Stimulated activated CD4-positive, alpha-beta T cell treated with anti-CD3 and anti-CD28 coated beads, Interleukin-12 subunit alpha, Interleukin-12 subunit beta, amount 100 ng/mL, for 48 hours (primary cell): ENCODE measurements at places on chromosomes 7 and 10.
A peak's percentile ranks its signal among the peaks of the same experiment; 100 is the strongest.

DNA sequence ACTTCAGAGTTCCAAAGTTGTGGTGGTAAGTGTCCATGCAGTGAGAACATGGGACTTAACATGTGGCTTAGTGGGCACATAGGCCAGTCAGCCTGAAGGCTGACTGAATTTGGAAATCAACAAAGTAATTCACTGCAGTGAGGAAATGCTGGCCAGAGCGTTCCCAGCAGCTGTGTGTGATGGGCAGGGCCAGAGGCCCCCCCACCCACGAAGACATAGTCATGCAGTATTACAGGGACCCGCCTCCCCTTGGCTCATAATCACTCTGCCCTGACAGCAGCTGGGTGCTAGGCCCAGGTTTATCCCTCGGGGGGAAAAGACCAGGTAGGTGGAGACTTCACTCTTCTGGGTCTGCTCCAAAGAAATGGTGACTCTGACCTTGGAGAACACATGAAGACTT, 33.7 kb downstream of the HTR5A start:
- DNase-seq = no peak

DNA sequence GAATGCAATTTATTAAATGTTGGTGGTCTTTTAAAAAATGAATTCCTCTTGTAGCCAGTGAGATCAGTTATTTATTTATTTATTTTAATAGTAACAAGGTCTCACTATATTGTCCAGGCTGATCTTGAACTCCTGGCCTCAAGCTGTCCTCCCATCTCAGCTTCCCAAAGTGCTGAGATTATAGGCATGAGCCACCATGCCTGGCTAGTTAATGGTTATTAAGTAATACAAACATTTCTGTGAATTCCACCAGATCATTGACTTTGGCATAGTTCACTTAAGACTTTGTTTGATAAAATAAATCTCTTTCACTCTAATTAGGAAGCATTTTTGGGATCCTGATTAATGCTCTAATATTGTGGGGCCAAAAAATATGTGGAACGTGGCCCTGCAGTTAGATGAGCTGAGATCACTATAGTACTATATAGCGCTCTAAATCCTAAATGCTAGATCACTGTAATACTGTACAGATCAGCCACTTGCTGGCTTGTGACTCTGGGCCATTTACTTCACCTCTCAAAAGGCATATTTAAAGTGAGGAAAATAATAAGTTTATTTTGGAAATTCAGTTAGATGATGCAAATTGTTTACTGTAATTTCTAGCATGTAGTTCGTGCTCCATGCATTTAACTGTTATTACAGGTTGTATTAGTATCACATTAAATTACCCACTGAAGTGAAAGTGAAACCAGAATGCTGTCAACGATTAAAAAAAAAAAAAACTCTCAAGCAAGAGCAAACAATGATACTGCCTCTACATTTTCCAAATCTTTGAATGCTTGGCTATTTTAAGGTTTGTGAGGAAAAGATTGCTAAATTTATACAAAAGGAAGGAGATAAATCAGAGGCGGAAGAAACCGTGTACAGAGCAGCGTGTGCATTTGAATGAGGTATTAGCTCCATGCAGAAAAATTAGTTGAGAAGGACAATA, 15.9 kb upstream of the FAS start:
- DNase-seq = no peak

GRCh38 chr10:16195178-16195769, 241.5 kb upstream of the PTER start:
- no peak for DNase-seq

- DNase-seq = peak; percentile 35
Measured at GRCh38 chr7:140212100-140212881, 35.5 kb upstream of the KDM7A start.

DNA sequence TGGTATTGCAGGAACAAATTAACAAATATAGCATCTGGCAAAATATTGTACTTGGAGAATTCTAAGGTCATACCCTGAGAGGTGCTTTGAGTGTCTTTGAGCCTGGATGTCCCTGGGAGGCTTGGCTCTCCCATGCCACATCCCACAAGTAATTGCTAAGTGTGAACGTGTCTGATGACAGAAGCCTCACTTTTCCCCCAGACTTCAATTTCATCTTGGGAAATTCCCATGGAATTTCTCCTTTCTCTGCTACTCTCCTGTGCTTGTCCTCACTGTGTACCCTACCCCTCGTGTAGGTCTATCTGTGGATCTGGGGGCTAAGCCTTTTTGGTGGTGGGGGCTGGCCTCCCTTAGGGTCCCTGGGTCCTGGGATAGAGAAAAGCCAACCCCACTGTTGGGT, 293.3 kb downstream of the TCF7L2 start:
- no peak for DNase-seq
